Occipital lobe (tissue), 3 donors: ENCODE measurements at places on chromosomes 12 and 14.

- DNase-seq = no peak
Measured at GRCh38 chr12:20592556-20592955, 102.6 kb upstream of the SLCO1C1 start.

- no peak for DNase-seq
Measured at GRCh38 chr14:90426663-90427062, 29.8 kb downstream of the CALM1 start.

DNA sequence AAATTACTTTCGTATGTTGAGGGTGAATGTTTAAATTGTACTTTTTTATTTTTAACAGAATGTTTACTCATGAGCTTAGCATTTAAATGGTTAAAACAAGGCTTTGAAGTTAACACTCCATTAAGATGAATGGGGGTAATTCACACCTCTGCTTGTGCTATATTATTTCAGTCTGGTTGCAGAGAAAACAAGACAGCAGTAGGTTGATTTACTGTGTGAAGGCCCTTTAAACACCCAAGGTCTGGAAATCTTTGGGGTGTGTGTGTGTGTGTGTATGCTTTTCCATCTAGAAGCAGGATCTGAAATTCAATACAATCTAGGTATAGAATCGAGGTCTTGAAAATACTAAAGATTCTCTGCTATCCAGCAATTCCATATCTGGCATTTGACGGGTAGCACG, 83.8 kb downstream of the SLC38A6 start:
- DNase-seq = no peak

- no peak for DNase-seq
Measured at GRCh38 chr12:101086490-101087135, 123.4 kb downstream of the SLC5A8 start.

DNA sequence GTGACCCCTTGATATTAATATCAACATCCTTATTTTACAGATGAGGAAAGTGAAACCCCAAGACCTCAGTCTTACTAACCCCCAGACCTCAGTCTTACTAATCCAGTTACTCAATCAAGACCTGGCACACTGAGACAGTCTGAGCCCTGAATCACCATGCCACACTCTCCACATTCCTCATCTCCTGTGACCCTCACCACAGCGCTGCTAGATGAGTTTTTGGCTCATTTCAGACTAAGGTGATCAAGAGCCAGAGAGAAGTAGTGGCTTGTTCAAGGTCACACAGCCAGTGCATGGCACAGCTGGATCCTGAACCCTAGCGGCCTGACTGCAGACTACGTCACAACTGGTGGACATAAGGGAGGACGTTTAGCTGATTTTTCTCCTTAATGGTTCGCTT, 579.2 kb downstream of the BCL11B start:
- DNase-seq = no peak

- DNase-seq = no peak
Measured at GRCh38 chr14:96180043-96180874, 24.4 kb upstream of the BDKRB2 start.

GRCh38 chr12:50715174-50715573, 48.7 kb upstream of the ATF1 start:
- no peak for DNase-seq

GRCh38 chr12:38921025-38921677, 15.8 kb upstream of the CPNE8 start:
- no peak for DNase-seq

GRCh38 chr12:78118486-78118885, 287.8 kb downstream of the NAV3 start:
- DNase-seq = no peak

- no peak for DNase-seq
Measured at GRCh38 chr12:92509156-92509738, 193.5 kb upstream of the PLEKHG7 start.

- no peak for DNase-seq
Measured at GRCh38 chr12:95789126-95790032, 1.2 kb downstream of the NTN4 start.

DNA sequence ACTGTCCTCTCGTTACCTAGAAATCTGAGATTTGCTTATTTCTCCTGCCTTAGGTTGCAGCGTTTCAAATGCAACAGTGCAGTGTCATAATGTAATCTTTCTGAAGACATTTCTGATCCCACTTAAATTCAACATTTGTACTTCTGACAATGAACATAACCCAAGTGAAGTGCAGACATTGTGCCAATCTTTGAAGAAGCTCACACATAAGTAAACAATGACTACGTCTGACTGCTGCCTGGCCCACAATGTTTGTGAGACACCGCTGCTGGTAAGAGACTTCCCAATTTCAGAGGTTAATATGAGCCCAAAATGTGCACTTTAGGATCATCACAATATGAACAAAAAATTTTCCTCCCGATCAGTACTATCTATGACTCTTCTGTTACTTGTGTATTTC, 84.6 kb upstream of the BCL2L14 start:
- DNase-seq = no peak

DNA sequence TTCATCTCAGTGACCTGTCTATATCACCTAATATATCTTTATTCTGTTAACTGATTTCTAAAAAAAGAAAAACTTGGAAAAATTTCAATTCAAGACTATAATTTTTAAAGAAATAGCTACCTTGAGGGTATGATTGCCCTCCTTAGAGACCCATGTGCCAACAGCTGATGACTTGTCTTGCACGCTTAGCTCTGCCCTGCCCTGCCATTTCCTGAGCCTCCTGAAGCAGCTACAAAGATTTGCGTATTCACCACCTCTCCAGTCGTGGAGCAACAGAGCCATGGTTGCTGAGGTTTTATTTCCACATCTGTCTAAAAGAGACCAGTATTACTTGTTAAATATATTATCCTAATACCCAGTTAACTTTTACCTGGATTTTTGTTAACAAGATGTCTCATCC, 91.7 kb upstream of the ATF1 start:
- no peak for DNase-seq

DNA sequence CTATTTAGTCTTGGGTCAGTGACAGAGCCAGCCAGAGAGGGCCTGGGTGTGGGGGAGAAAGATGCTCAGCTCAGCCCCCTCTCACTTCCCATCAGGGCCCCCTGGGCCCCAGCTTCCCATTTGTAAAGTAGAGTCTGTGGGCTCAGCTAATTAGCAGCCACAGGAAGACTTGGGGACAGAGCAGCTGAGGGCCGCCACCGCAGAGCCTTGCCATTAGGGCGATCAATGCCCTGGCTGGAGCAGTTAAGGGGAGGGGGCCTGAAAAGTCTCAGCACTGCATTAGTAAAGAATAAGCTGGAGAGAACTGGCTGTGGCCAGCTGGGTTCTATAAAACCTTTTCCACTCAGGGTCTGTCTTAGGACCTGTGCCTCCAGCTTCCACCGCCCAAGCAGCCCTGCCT, 2.7 kb downstream of the PLEKHD1 start:
- DNase-seq = no peak

DNA sequence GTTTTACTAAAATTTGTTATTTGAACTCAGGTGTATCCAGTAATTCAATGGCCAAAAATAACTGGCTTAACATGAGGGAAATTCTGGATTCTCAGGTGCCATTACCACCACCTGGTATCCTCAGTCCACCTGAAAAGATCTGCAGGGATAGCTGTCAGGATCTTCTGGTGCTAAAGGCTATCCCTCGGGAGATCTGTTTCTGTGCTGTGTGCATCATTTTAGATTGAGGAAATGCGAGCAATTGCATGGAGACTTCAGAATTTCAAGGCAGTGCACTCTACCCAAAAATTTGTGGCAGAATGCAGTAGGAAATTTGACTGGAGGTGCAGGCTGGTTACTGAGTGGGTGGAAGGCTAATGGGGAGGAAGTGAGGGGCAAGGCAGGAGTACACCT, 26.4 kb downstream of the ZCCHC8 start:
- no peak for DNase-seq

DNA sequence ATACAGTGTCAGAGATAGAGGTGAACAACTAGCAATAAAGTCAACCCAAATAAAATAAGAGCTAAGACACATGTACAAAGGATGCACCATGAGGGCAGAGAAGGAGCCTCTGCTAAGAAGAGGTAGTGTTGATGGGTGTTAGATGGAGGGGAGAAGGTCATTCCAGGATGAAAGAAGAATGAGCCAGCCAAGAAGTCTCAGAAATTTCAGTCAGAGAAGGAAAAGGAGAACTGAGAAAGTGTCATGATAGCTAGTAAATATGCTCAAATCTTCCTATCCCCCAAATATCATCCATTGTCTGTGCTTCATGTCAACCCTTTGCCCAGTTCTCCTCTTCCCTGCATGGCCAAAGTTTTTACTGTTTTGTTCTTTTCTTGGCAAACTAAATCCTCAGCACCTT, 225.2 kb upstream of the BTG1 start:
- DNase-seq = no peak

- DNase-seq = no peak
Measured at GRCh38 chr14:53183056-53183455, 29.9 kb upstream of the DDHD1 start.

- no peak for DNase-seq
Measured at GRCh38 chr12:108689314-108690190, 41.8 kb downstream of the CORO1C start.

DNA sequence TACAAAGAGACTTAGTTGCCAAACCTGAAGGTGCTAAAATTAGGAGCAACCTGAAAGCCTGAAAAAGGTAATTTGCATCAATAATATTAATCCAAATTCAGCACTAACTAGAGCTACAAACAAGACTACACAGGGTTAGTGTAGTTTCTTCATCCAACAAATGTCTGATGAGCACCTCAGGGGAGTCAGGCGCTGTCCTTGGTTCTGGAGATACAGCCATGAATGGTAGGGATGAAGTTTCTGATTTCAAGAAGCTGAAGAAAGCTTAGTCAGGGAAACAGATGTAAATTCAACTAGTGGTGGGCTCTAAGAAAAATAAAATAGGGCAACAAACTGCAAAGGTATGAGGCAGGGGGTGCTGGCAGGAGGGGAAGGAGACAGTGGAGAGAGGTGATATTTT, 266.3 kb downstream of the GLT1D1 start:
- DNase-seq = no peak

DNA sequence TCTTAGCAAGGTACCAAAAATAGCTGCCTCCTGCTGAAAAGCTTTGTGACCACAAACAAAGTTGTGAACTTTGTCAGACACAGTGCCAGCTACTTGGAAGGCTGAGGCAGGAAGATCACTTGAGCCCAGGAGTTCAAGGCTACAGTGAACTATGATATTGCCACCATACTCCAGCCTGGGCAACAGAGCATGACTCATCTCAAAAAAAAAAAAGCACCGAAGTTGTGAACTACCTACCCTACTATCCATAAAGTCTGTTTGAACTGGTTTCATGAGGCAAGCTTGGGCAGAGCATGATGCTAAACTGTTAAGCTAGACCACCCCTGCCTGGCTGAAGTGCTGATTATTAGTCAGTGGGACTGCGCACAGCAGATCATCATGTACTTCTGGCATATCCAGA, 75.5 kb downstream of the RAD52 start:
- no peak for DNase-seq

- no peak for DNase-seq
Measured at GRCh38 chr14:80570930-80571298, 359.6 kb upstream of the DIO2 start.

GRCh38 chr12:20798554-20798953, 12.0 kb upstream of the SLCO1B3 start:
- no peak for DNase-seq

DNA sequence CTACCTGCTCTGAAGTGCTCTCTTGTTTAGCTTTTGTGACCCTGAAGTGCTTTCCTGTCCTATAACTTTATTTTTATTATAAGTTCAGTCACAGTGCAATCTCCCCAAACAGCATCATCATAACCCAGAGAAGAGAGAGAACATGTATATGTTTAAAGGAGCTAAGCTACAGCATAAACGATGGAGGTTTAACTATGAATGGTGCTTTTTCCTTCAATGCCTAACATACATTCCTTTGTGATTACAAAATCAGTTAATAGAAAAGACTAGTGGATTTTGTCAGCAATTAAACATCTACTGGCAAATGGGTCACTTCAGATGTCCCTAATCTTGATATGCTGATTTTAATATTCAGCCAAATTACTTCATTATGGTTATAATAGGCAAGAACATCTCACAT, 46.4 kb downstream of the ZFYVE21 start:
- DNase-seq = no peak

- no peak for DNase-seq
Measured at GRCh38 chr12:21675096-21675495, 17.5 kb upstream of the LDHB start.
